A375 (cell line): ENCODE measurements at places on chromosomes 5 and 9. TPM values are rescaled to one million over a fixed set of nuclear protein-coding genes. Genes with fewer than 3 reads are reported as not detected.

The GRM6 gene
- not detected in 2 replicates for total RNA-seq

The IL9 gene
- not detected in 2 replicates for total RNA-seq

The PRRX2 gene
- 0.69 TPM in 1 of 2 replicates, not detected in the other for total RNA-seq

The GFI1B gene
- total RNA-seq = not detected in 2 replicates

The ECSCR gene
- 1.2 TPM in 1 of 2 replicates, not detected in the other for total RNA-seq
